Activated naive CD4-positive, alpha-beta T cell (primary cell): ENCODE measurements at places on chromosomes 13 and 19.

DNA sequence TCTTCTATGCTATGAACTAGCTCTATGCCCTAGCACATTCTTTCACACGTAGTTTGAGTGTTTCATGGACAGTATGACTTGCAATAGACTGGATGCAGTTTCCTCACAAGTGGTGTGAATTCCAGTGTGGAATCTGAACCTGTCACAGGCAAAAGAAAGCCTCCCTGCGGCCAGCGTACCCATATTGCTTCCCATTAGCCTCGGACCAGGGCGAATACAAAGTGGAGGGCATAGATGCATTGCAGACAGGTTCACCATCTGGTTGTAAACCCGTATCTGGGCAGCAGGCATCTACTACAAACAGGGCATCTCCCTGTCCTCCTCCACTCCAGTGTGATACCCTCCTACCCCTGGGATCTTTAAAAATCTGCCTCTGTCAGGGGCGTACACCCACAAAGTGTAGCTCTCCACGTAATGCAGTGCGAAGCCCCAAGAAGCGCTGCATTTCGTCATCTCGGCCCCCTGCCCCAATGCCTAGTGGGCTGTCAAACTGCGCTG is 1.4 kb upstream of the CIC start:
- no peak for DNase-seq

DNA sequence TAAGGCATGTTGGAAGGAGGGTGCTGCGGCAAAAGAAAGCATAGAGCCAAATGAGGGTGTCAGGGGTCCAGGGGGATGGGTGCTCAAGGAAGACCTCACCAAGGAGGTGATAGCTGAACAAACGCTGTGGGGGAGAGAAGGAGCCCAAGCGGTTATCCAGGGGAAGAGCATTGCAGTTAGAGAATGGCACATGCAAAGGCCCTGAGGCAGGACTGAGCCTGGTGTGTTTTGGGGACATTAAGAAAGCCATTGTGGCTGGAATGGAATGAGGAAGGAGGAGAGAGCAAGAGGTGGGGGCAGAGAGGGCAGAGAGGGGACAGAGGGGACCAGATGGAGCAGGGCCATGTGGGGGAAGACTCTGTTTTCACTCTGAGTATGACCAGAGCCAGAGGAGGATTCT is 6.1 kb upstream of the MYH14 start:
- DNase-seq = no peak

DNA sequence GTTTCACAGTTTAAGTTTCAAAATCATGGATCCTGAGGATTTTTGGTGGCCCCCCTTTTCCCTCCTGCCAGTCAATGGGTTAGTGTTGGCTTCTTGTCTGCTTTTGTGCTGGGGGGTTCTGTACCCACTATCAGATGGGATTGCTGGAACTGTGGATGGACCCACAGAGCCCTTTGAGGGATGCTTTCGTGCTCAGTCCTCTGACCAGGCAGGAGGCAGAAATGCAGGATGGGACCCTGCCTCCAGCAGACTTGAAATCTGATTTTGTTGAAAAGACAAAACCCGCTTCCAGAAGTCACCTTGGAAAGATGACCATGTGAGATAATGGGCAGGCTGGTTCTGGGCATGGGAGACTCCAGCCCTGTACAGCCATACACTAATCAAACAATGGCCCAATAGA is 408.9 kb downstream of the ZNF536 start:
- no peak for DNase-seq

DNA sequence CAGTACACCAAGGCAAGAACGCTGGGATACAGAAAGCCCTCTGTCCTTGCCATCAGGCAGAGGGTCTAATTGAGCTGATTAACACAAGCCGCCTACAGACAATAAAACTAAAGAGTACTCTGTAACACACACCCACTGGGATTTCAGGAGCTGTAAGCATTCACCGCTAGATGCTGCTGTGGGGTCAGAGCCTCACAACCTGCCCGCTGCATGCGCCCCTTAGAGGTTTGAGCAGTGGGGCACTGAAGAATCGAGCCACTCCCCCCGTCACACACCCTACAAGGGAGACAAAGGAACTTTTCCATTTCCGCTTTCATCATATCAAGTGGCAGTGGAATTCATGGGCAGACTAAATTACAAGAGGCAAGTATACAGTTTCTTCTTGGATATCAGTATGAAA is 1080.6 kb downstream of the PCDH17 start:
- DNase-seq = no peak

DNA sequence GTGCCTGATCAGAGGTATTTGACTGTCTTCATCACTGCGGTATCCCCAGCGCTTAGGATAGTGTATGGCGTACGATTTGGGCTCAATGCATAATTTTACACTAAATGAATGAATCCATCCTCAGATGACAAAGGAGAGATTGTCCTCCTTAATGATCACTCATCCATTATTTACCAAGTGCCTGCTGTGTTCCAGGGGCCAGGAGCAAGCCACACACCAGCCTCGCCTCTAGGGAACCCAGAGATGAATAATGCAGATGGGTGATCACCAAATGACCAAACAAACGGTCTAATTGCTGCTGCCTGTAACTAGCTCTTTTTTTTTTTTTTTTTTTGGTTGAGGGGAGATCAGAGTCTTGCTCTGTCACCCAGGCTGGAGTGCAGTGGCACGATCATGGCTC is 5.9 kb upstream of the GPR32 start:
- DNase-seq = no peak

- no peak for DNase-seq
Observed at GRCh38 chr19:4640247-4641000, 1.1 kb downstream of the TNFAIP8L1 start.

- DNase-seq = no peak
Observed at GRCh38 chr13:31756346-31756745, 17.0 kb downstream of the RXFP2 start.

DNA sequence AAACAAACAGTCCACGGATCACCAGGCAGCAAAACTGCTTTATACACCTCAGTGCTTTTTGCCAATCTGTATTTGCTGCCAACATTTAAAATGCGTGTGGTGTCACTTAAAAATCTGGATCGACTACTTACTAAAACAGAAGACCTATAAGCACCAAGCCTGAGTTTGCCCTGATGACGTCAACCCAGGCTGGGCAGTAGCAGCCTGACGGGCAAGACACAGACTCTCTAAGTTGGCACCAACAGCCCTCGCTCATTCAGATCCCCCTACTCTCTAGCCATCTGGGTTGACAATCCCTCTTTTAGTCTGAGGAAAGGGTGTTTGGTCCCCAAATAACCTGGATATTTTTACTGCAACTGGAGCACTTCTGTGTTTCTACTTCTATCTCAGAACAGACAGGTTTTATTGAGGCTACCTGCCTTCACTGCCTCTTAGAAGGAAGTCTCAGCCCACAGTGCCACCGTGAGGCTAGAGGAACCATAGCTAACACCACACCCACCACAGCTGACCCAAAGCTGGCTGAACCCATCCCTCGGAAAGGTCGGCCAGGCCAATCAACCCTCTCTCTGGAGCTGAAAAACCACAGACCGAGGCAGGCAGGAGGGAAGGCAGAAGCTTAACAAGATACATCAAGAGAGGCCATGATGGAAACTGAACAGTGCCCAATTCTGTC is 6.9 kb downstream of the SUGP2 start:
- DNase-seq = no peak

GRCh38 chr19:24033963-24034342 is 53.0 kb upstream of the ZNF254 start:
- peak; percentile 26 for DNase-seq

GRCh38 chr13:30172593-30173302 is 134.6 kb downstream of the KATNAL1 start:
- DNase-seq = no peak

DNA sequence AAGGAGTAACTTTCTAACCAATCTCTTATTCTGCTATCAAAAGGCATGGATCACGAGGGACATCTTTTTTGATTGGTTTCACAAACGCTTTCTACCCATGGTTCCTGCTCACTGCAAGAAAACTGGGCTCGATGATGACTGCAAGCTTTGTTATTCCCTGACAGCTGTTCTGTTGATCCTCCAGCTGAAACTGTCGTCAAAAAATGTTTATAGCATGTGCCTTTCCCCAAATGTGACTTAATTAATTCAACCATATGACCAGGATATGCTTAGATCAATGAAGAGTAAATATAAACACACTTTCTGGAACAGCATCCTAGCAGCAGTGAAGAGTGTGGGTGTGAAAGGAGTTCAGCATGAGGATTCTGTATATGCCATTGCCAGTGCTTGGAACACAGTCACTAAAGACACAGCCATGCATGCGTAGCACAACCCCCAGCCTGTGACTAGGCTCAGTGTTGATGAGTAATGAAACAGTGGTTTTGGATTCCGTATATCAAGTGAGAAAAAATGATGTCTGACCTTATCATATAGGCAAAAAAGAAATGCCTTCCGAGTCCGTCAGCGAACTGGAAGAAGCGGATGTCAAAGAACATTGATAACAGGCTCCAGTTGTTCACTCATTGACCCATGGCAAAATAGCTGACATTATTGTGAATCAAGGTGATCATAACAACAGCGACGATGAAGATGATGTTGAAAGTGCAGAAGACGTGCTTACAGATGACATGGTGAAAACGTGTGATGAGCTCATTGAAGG is 347.4 kb downstream of the FGF9 start:
- DNase-seq = no peak

DNA sequence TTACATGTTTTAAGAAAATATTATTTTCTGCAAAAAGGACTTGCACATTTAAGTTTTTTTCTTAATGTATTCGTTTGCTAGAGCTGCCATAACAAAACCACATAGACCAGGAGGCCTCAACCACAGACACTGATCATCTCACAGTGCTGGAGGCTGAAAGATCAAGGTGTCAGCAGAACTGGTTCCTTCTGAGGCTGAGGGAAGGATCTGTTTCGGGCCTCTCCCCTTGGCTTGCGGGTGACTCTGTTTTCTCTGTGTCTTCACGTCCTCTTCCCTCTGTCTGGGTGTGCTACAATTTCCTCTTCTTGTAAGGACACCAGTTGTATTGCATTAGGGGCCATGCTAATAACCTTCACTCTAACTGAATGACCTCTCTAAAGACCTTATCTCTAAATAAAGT is 364.2 kb downstream of the IRS2 start:
- no peak for DNase-seq

GRCh38 chr19:47110521-47111005 is 3.0 kb downstream of the ZC3H4 start:
- DNase-seq = no peak

GRCh38 chr19:41564515-41565378 is 11.2 kb upstream of the CEACAM21 start:
- DNase-seq = no peak

DNA sequence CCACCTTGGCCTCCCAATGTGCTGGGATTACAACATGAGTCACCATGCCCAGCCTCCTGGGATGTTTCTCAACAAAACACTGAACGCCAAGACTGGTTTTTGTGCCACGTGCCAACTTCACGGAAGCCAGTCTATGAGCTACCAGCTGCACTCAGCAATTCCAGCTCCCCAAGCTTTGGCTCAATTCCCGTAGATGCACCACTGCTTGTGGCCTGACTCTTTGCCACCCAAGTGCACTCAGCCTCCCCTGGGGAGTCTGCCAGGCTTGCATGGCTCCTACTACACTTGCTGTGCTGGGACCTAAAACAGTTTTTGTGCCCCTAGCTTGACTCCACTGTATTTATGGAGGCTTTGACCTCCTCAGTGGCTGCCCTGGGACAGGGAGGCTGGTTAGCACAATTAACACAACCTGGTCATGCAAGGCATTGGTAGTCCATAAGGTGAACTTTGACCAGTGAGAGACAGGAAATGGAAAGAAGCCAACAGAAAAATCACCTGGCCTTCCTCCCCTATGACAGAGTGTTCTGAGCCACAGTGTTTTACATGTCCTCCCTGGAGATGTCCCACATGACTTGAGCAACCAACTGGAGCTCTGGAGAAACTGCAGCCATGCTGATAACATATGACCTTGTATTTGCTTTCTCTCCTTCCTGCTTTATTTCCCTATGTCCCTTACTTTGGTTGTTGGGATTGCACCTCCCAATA is 1173.1 kb downstream of the UQCRFS1 start:
- no peak for DNase-seq

DNA sequence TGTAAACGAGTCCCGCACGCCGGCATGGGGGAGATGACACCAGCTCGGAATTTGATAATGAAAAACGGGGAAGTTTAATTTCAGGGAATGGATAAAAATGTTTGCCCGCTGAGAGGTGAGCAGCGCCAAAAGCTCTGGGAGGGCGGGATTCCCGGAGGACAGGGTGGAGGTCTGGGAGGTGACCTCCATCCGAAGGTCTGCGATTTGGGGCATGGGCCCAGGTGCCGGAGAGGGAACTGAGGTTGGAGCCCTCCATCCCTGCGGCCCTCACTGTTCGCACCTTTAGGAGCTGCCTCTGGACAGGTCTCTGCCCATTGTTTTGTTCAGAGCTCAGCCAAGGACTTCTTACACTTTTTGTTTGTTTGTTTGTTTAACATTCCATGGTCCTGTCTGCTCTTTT is 129.8 kb downstream of the URI1 start:
- DNase-seq = no peak

- DNase-seq = no peak
Observed at GRCh38 chr13:52830946-52831345, 17.5 kb downstream of the PCDH8 start.

- DNase-seq = no peak
Observed at GRCh38 chr13:110363010-110363409, 55.9 kb downstream of the COL4A2 start.

- DNase-seq = no peak
Observed at GRCh38 chr13:57128909-57129308, 11.8 kb upstream of the PRR20A start.

- no peak for DNase-seq
Observed at GRCh38 chr13:107252428-107252827, 684.5 kb upstream of the ARGLU1 start.

DNA sequence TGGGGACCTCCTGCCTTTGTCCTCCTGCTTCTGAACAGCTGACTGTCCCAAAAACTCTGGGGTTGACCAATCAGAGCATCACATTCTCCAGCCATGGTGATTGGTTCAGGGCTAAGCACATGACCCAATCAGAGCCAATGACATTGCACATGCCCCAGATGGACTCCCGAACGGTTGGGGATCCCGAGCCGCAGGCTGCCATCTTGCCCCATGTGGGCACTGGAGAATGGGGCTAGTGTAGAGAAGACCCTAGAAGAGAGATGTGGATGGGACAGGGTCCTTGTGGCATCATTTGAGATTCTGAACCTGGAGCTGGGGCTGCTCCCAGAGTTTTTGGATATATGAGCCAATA is 31.3 kb upstream of the PEPD start:
- DNase-seq = no peak

GRCh38 chr19:13748169-13748828 is 16.0 kb upstream of the MRI1 start:
- DNase-seq = no peak
